ENCODE measurements at places on chromosomes 13 and 19. TPM values are rescaled to one million over a fixed set of nuclear protein-coding genes. Genes with fewer than 3 reads are reported as not detected.

GRCh38 chr13:95553581-95554385, 1.3 kb downstream of the CLDN10 start:
- peaks cover 11% of the 10 kb centered on the region for H3K4me1 ChIP-seq
- no peak for DNase-seq
- no peak overlapping the region for H3K27ac ChIP-seq
- no peaks in the 10 kb centered on the region for H3K36me3 ChIP-seq
- H3K27me3 ChIP-seq: peaks cover 54% of the 10 kb centered on the region
- no peak overlapping the region for H3K4me3 ChIP-seq

The SLC8A2 gene
- total RNA-seq: not detected

The THSD1 gene
- 0.28 TPM for total RNA-seq

- peak overlapping the region; percentile 100 for H3K4me3 ChIP-seq
- H3K27ac ChIP-seq: peak overlapping the region; percentile 100
- H3K36me3 ChIP-seq: peaks cover 58% of the 10 kb centered on the region
- H3K27me3 ChIP-seq: no peaks in the 10 kb centered on the region
- DNase-seq: peak; percentile 34
- peaks cover 42% of the 10 kb centered on the region for H3K4me1 ChIP-seq
Observed at GRCh38 chr19:55257461-55258420, 1.1 kb downstream of the PPP6R1 start.

GRCh38 chr19:3066482-3067049, 4.3 kb upstream of the TLE5 start:
- H3K4me3 ChIP-seq: no peak overlapping the region
- H3K27ac ChIP-seq: no peak overlapping the region
- H3K27me3 ChIP-seq: no peaks in the 10 kb centered on the region
- peaks cover 15% of the 10 kb centered on the region for H3K4me1 ChIP-seq
- no peak for DNase-seq

GRCh38 chr13:44768775-44769581, 192.8 kb upstream of the TSC22D1 start:
- no peaks in the 10 kb centered on the region for H3K36me3 ChIP-seq
- H3K27ac ChIP-seq: peak overlapping the region; percentile 59
- H3K4me3 ChIP-seq: no peak overlapping the region
- H3K27me3 ChIP-seq: peaks cover 2% of the 10 kb centered on the region
- H3K4me1 ChIP-seq: peaks cover 27% of the 10 kb centered on the region

The SCN1B gene
- total RNA-seq: 0.50 TPM

DNA sequence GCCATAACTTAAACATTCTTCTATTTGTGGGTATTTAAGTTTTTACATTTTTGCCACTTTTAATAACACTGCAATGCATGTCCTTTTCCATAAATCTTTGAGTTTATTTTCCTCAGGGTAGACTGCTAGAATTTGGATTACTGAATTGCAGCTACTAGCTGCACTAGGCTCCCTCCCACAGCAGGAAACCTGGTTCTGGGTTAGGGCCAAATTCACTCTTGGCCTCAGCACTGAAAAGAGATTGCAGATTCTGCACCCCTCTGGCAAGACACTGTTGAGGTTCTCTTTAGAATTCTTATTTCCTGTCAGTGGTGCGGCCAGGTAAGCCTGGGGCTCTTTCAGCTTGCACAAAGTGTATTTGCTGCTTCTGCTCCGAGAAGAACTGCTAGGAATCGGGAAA, 155.7 kb downstream of the ENOX1 start:
- H3K4me3 ChIP-seq: no peak overlapping the region
- no peaks in the 10 kb centered on the region for H3K36me3 ChIP-seq
- H3K27ac ChIP-seq: no peak overlapping the region
- H3K27me3 ChIP-seq: peaks cover 4% of the 10 kb centered on the region

DNA sequence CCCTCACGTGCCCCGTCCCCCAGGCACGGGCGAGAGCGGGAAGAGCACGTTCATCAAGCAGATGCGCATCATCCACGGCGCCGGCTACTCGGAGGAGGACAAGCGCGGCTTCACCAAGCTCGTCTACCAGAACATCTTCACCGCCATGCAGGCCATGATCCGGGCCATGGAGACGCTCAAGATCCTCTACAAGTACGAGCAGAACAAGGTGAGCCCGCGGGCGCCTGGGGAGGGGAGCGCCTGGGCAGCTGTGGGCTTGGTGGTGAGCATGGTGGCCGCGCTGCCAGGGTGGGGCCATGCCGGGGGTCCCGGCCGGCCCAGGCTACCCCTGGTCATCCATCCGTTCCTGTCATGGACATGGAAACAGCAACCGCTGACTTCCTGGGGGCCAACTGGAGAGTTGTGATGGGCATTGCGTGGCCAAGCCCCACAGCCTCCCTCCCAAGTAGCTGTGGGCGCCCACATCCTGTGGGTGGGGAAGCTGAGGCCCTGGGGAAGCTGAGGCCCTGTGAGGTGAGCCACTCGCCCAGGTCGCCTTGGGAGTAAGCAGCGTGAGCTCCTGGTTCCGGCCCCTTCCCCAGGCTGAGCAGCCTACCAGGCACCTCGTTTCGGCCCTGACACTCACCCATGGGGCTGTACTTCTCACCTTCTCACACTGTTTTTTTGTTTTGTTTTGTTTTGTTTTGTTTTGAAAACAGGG, 16.1 kb downstream of the GNA11 start:
- peaks cover 2% of the 10 kb centered on the region for H3K27me3 ChIP-seq
- no peak for DNase-seq
- peaks cover 4% of the 10 kb centered on the region for H3K4me1 ChIP-seq

The TMEM145 gene
- 0.23 TPM for total RNA-seq

DNA sequence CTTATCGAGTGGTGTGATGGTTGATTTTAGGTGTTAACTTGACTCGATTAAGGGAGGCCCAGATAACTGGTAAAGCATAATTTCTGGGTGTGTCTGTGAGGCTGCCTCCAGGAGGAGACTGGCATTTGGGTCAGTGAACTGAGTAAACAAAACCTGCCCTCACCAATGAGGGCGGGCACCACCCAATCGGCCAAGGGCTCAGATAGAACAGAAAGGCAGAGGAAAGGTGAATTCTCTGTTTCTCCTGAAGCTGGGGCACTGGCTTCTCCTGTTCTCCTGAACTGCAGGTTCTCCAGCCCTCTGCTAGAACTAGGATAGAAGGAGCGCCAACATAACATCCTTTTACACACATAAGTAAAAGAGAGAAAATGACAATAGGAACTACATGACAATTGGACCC, 35.1 kb downstream of the ESD start:
- no peaks in the 10 kb centered on the region for H3K27me3 ChIP-seq
- no peak overlapping the region for H3K27ac ChIP-seq
- H3K36me3 ChIP-seq: no peaks in the 10 kb centered on the region
- no peak for DNase-seq
- no peak overlapping the region for H3K4me3 ChIP-seq

The GNA15 gene
- total RNA-seq: 140 TPM

DNA sequence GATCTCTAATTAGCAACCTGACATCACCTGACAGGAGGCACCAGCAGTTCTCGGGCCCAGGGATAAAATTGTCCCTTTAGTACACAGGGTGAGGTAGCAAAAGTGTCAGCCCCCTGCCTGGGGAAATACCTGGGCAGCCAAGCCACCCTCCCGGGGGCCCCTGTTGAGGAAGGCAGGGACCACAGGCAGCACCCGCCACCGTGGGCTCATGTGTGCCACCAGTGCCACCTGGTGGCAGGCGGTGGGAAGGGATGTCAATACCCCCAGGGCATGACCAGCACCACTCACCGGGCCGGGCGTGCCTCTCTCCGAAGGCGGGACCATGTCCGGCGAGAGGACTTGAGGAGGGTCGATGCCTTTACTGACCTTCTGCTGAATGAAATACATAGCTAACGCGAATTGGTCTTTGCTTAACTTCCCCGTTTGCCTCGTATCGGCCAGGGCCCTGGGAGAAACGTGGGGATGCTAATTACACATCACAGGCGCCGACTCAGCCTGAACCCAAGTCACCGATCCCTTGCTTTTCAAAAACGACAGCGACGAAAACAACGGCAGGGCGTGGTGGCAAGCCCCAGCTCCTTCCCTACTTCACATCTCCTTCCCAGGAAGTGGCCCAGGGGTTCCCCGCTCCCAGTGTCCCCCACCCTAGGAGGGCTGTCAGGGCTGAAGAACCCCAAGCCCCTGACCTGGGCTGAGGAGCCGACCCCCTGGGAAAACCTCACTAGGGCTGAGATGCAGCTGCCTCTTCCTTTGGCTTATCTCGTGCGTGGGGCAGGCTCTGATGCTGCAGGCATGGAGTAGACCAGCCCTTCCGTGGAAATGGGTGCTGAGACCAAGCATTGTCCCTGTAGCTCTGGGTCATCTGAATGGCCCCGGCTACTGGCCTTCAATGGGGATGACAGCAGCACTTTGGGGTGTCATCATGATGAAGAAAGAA, 53.8 kb downstream of the EPS15L1 start:
- peaks cover 45% of the 10 kb centered on the region for H3K36me3 ChIP-seq
- H3K27ac ChIP-seq: no peak overlapping the region
- H3K4me1 ChIP-seq: peaks cover 4% of the 10 kb centered on the region
- peak; percentile 70 for DNase-seq
- H3K4me3 ChIP-seq: no peak overlapping the region

The PRKCG gene
- not detected for total RNA-seq

DNA sequence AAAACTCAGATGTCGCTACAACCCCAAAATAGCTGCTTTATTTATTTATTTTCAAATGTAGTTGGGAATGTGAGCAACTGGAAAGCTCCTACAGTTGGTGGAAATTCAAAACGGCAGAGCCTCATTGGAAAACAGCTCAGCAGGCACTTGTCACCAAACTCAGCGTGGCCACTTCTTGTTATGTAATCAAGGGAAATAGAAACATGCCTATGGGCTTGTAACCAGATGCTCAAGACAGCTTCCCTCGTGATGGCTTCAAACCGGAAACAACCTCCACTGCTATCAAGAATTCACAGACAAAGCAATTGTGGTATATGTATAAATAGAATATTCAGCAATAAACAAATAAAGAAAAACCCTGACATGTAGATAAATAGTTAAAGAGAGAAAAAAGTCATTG, 627.8 kb upstream of the SLC10A2 start:
- no peak overlapping the region for H3K27ac ChIP-seq
- H3K27me3 ChIP-seq: no peaks in the 10 kb centered on the region
- no peaks in the 10 kb centered on the region for H3K4me1 ChIP-seq

DNA sequence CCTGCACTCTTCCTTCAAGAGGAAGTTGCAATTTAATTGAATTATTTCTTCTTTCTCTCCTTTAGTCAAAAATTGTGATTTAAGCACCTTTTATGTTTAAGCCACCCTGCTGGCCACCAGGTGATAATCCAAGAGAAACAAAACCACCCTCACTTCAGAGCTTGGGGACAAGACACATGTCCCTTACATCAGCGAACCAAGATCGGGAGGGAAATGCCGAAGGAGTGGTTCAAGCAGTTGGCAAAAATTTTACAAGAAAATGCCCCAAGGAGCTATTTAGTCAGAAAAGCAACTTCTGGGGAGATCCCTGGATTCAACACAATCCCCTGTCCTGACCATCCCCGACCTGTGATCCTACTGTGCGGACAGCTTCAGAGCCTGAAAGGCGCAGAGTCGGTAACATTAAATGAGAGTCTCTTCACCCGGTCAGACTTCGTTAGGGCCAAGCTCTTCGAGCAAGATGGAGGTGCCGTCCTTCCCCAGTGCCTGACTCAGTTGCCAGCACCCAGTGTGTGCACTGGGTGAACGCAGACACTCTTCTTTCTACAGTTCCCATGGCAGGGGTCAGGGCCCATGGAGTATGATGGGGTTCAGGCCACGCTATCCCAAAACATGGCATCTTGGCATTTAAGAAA, 78.6 kb upstream of the TM9SF2 start:
- H3K27ac ChIP-seq: no peak overlapping the region
- peaks cover 29% of the 10 kb centered on the region for H3K27me3 ChIP-seq
- no peaks in the 10 kb centered on the region for H3K36me3 ChIP-seq
- DNase-seq: no peak
- no peak overlapping the region for H3K4me3 ChIP-seq

The SHC2 gene
- total RNA-seq: not detected

DNA sequence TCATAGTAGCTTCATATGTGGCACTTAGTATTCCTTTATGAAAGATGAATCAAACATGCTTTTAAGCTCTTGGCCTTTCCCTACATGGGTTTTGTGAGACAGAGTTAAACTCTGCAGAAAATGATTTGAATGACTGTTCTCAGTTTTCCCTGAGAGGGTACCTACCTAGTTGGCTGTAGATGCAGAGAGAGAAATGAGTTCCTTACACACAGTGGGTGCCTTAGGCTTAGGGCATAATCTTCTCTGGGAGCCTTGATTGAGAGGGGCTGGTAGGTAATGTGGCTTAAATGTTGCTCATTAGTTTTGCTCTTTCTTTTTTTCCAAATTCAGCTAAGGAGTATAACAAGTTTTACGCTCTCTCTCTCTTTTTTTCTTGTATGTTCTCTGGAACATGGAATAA, 3.0 kb downstream of the URI1 start:
- no peaks in the 10 kb centered on the region for H3K27me3 ChIP-seq
- DNase-seq: no peak
- H3K27ac ChIP-seq: peak overlapping the region; percentile 45
- H3K36me3 ChIP-seq: peaks cover 20% of the 10 kb centered on the region
- H3K4me3 ChIP-seq: peak overlapping the region; percentile 31

The NLRP9 gene
- not detected for total RNA-seq
